ENCODE measurements at places on chromosomes 11 and 22.

DNA sequence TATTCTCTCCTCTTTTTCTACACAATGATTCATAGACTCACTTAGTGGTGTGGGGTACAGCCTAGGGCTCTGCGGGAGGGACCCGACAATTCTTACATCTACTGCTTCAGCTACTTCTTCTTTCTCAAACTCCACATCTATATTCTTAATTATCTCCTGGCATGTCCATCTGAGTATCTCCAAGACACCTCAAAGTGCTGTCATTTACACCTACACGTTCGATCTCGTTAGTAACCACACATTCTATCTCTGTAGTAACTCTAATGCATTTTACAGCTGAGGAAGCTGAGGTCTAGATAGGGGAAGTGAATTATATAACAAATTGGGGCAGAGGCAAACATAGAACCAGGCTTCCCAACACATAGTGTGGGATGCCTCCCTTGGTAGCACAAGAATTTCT lies 27.7 kb upstream of the RRM1 start:
- DNase-seq: no peak

GRCh38 chr11:35874751-35875450 lies 69.0 kb upstream of the LDLRAD3 start:
- DNase-seq: no peak

DNA sequence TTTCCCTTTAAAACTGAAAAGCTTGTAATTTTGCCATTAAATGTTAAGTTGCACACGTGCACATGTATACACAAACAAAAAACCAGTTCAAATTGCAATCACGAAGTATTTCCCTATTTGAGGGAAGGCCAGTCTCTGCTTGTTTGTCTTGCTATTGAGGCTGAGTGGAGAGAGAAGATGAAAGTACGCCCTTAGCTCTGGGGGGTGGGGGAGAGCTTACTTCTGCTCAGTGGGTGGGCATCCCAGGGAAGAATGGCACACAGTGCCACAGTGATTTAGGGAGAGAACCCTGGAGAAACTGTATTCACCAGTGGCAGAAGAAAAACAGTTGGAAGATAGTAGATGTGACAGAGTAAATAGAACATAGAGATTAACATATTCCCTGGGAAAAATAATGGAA lies 8.7 kb downstream of the YAP1 start:
- DNase-seq: no peak

DNA sequence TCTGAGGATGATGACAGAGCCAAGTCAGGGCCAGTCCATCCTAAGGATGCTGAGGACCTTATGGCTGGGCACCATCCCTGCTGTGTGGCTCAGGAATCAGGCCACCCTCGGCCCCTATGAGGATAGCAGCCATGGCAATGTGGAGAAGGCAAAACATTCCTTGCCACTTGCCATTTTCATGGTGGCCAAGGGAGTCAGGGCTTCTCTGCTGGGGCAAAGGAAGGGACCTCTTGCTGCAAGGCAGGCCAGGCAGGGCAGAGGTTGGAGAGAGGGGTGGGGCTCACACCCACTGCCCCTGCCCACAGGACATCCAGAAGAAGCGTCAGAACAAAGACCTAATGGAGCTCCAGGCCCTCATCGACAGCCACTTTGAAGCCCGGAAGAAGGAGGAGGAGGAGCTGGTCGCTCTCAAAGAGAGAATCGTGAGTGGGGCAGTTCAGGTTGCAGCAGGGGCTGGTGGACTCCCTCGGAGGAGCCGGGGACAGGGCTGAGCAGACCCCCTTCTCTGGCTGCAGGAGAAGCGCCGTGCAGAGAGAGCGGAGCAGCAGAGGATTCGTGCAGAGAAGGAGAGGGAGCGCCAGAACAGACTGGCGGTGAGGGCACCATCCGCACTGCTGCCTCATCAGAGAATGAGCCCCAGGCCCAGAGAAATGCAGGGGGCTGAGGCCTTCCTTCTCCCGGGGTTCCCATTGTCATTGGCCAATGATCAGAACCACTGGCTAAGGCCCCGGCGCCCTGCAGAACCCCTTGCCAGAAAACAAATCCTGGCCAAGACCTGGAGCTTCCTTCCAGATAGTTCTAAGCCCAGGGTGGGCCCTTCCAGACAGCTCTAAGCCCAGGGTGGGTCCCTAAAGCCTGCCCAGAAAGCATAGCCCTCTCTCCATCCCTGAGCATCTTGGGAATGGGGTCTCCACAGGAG lies 13.5 kb upstream of the MRPL23 start:
- DNase-seq: no peak

DNA sequence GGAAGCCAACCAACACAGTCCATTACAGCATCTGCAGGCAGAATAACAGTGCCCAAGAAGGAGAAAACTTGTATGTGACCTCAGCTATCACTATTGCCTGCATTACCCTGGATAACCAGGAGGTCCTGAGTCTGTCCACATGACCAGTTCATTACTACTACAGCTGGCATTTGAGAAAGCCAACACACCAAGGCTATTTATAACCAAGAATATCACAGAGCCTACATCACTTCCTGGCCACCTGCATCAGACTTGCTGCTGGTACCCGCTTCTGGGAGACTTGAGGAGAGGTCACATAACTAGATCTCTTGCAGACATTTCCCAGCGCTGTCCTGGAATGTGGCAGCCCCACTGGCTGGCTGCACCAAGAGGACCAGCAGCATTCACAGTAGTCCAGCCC lies 11.1 kb upstream of the OR56B4 start:
- no peak for DNase-seq

DNA sequence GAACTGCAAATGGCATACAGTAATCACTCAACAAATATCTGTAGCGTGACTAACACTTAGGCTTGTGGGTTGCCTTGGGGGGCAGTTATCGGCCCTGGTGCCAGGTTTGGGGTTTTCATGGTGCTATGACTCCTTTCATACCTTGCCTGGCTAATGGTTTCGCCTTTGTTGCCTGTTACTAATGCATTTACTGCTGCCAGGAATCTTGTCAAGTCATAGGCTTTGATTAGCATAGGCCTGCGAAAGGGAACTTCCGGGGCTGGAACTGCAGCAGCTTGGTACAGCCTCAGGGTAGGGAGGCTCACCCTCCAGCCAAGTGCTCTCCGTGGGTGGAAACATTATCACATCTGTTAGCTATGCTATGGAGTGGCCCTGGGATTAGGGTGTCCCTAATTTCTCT lies 13.2 kb downstream of the SLC25A18 start:
- DNase-seq: no peak

DNA sequence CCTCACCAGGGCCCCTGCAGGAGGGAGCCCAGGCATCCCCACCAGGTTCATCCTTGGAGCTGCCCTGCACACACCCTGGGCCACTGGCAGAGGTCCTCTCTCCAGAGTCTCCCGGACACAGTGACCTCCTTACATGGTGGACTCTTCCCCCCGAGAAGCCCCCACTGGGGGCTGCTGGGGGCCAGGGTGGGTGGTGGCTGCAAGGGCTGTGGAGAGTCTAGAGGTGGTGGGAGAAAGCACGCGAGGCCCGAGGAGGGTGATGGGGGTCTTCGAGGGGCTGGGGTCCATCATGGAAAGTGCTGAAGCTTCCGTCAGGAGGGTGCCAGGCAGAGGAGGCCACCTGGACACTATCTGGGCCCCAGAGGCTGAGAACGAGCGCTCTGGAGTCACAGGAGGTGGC lies 17.6 kb downstream of the PGA5 start:
- no peak for DNase-seq

DNA sequence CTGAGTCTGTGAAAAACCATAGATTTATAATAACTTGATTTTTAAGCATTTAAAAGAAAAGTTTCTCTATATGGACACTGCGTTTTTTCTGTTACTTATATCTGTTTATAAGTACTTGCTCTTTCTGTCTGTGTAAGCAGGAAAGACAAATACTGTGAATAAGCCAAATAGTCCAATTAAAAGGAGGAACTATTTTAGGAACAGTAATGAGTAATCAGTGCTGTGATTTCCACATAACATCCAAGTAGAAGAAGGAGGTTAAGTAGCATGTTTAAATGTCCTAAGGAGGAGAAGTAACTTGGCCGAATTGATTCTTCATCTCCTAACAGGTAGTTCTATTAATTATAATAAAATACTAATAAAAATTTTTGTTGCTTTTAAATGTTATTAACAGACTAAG lies 40.8 kb downstream of the ZNF214 start:
- no peak for DNase-seq

DNA sequence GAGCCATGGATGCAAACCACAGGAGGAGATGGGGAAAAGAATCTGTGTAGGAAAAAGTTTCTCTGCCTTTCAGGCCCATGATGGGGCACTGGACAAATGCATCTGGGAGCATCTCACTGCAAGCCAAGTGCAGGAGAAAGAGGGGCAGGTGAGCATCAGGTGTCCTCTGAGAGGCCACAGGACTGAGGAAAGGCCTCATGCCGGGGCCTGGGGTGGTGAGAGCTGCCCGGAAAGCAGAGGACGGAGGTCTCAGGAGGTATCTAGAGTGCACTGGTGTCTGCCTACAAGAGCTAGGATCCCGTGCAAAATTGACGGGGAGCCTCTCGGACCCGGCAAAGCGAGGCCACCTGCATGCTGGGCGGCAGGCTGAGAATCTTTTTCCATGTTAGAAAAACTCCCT lies 73.9 kb downstream of the CTTN start:
- no peak for DNase-seq

DNA sequence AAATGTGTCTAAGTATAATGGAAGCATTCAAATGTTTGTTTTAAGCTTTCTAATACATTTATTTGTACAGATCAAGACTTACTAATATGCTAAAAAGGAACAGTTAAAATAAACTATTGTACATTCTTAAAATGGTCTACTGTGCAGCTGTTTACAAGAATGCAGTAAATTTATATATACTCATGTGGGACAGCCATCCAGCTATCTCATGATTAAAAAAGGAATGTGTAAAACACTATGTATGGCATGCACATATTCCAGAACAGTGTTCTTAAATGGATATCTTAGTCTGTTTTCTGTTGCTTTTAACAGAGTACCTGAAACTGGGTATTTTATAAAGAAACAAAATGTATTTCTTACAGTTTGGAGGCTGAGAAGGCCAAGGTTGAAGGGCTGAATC lies 30.2 kb upstream of the CSTF3 start:
- DNase-seq: no peak

GRCh38 chr11:10303558-10304363 lies 1.1 kb upstream of the ADM start:
- no peak for DNase-seq

DNA sequence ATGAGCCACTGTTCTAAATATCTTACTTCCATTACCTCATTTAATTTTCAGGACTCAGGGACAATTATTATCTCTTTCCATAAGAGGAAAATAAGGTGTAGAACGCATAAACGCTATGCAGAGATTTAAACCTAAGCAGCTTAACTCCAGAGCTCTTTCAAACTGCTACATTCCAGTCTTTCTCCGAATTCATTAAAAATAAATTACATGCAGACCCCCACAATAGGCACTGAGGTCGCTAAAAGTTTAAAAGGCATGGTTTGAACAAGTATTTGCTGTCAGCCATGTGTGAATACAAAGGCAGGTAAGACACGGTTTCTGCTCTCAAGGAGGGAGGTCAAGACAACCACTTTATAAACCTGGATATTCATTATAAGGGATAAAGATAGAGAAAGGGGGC lies 983 bp downstream of the NARS2 start:
- DNase-seq: no peak

DNA sequence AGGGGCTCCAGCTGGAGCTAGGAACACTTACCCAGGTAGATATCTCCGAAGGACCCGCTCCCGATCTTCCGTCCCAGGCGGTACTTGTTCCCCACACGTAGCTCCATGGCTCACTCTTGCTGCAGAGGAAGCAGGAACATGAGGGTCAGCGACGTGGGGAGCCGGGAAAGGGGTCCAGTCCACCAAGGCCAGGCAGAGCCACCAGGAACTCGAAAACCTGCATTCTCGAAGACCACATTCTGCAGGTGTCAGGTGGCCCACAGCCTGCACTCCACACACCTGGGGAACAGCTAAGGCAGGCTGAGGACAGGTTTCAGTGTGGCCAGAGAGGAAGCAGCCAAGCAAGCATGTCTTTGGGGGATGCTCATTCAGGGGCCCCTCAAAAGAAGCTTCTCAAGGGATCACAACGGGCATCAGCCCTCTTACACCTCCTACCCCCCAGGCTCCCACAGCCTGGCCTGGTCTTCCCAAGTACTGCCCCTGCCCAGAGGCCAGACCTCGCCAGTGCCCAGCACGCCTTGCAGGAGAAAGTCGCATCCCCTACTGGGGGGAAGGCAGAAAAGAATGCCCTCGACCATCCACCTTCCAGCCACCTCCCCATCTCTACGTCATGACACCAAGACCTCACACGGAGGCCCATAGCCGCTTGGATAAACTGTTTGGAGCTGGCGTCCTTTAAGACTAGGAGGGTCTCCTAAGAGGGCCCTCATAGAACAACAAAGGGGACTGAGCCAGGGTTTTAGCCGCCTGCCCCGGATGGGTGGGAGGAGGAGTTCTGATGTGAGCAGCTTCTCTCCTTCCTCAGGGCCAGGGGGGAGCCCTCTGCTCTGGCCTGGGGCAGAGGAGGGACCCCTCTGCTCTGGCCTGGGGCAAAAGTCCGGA lies 2.9 kb downstream of the CSNK1E start:
- no peak for DNase-seq

GRCh38 chr11:71327156-71328085 lies 75.0 kb upstream of the SHANK2 start:
- no peak for DNase-seq

DNA sequence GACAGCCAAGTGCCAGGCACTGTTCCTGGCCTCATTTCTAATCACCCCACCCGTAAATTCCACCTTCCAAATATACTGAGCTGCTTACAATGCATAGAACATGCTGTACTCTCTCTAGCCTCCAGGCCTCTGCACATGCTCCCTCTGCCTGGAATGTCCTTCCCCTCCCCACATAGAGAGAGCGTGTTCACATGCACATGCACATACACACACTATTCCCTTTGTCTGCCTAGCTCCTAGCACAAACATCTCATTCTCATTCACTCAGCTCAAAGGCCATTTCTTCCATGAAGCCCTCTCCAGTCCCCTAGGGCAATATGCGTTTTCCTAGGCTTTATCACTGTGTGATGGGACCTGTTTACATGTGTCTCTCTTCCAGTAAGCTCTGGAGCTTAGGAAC lies 144.6 kb downstream of the WT1 start:
- DNase-seq: no peak

- DNase-seq: no peak
Measured at GRCh38 chr11:75337195-75337654, 14.2 kb downstream of the ARRB1 start.

DNA sequence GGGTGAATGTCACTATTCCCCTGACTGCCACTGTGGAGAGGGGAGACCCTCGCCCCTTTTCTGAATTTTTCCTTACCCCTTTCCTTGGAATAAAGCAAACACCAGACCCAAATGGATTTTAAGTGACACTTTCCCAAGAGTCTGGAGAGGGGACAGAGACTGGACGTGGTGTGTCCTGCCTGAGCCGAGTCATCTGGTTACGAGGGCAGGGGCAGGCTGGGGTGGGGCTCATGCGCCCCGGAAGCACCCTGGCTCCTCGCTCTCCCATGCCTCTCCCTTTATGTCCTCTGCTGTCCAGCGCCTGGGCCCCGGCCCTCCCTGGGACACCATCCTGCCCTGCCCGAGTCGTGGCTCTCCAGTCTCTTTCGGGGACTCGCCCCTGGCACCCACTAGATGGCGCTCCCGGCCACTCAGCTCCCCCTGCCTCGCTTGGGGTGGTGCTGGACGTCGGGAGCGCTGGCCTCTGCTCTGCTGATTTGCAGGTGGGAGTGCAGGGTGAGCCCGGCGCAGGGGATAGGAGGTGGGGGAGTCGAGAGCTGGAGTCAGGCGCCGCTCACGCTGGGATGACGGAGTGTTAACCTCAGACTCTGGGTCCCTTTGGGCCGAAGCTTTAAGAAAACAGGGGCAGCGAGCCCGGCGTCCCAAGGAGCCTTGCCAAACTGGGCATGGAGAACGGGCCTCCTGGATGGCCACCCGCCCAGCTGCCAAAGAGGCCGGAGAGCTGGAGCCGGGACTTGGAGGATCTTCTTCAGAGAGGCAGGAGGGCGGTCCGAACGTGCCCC lies 89.8 kb downstream of the RPS6KA4 start:
- DNase-seq: peak; percentile 75
